ENCODE measurements at places on chromosomes 3 and 15.

GRCh38 chr3:72950801-72951200 is 45.8 kb upstream of the PPP4R2 start:
- no peak for DNase-seq

DNA sequence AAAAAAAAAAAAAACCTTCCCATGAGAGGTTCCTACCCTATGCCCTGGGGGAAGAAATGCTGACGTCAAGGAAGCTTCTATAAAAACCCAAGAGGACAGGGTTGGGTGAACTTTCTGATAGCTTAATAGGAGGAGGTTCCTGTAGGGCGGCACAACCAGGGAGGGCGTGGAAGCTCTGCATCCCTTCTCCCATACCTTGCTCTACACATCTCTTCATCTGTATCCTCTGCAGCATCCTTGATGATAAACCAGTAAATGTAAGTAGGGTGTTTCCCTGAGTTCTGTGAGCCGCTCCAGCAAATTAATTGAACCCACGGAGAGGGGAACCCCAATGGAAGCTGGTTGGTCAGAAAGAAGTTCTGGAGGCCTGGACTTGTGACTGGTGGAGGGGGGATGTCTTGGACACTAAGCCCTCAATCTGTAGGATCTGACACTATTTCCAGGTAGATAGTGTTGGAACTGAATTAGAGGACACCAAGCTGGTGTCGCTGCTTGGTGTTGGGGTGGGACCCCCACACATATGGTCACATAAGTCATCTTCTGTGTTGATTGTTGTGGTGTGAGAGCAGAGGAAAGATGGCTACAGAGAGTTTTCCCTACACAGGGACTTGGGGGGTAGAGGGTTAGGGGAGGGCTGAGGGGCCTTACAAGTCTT is 91.5 kb downstream of the ST6GAL1 start:
- no peak for DNase-seq

- DNase-seq, result no peak
These were observed 21.9 kb downstream of the FSTL1 start for GRCh38 chr3:120428924-120429323.

- DNase-seq, result no peak
These were observed 11.5 kb downstream of the ZIC4 start for GRCh38 chr3:147394884-147395225.
